ENCODE measurements at places on chromosomes 16 and 17. TPM values are rescaled to one million over a fixed set of nuclear protein-coding genes. Genes with fewer than 3 reads are reported as not detected.

The CA10 gene
- not detected for total RNA-seq

The TXNDC11 gene
- total RNA-seq = 111 TPM

The GOT2 gene
- total RNA-seq = 18.7 TPM

The RFNG gene
- 28.1 TPM for total RNA-seq

The DOC2A gene
- total RNA-seq = 0.14 TPM

The CCL11 gene
- not detected for total RNA-seq

Data from CD4-positive, alpha-beta T cell (primary cell).